ENCODE measurements at places on chromosomes 13 and 19. TPM values are rescaled to one million over a fixed set of nuclear protein-coding genes. Genes with fewer than 3 reads are reported as not detected.

DNA sequence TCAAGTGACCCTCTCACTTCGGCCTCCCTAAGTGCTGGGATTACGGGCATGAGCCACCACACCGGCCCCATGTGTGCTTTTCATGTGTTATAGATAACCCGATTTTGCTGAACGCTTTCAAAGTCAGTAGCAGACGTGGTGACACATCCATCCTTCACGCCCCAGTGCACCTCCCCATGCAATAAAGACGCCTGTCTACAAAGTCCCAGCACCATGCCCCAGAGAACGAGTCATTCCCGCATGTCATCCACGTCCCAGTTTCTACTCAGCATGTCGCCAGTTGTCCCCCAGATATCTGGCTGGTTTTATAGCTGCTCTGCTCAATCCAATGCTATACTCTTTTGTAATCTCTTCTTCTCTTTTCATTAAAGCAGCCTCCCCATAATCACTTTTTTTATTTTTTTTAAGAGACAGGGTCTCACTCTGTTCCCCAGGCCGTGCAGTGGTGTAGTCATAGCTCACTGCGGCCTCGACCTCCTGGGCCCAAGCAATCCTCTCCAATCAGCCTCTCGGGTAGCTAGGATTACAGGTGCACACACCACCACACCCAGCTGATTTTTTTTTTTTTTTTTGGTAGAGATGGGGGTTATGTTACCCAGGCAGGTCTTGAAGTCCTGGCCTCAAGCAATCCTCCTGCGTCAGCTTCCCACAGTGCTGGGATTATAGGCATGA lies 42.5 kb downstream of the DNM2 start:
- DNase-seq = no peak

DNA sequence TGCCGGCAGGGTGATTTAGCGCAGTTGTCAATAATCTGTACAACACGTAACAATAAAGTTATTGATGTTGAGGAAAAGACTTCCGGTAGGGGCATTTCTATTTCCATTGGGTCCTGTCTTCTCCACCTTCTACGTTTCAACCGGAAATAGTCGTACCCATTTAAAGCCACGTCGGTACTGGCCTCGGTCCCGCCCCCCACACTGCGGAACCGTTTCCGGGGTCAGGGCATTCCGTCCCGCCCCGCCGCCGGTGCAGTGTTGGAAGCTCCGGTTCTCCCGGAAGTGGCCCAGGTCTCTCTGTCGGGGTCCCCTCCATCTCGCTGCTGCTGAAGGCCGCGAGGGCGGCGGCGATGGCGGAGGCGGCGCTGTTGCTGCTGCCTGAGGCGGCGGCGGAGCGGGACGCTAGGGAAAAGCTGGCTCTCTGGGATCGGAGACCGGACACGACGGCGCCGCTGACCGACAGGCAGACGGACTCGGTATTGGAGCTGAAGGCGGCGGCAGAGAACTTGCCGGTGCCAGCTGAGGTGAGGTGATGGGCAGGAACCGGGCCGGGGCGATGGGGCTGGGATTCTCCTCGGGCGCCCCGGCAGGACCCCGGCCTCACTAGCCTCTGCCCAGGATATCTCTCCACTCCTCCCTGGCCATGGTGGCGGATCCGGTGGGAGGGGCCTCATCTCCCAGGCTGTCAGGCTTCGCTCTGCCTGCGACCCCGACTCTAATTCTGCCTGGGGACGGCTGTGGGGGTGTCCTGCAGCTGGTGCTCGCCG lies at the start of gene COG3:
Gene COG3 (plus strand): TSS at position 253 of the 767 bp plus-strand sequence. CDS start 98 bp downstream, at position 351.
- peak; percentile 86 for DNase-seq

DNA sequence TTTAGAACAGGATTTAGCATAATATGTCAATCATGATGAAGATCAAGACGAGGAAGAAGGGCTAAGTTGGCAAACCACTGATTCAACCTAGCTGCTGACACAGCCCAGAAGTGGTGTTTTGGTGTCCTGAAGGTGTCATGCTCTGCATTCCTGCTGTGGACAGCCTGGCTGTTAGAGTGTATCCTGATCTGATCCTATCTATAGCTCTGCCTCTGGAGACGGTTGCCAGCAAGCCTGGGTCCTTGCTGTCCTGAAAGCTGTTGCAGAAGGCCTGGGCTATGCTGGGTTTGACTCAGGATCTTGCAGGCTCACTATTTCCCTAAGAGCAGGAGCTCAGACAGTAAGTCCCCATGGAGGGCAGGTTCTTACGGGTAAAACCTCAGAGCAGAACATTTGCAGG lies 416.4 kb downstream of the TSHZ3 start:
- no peak for DNase-seq

DNA sequence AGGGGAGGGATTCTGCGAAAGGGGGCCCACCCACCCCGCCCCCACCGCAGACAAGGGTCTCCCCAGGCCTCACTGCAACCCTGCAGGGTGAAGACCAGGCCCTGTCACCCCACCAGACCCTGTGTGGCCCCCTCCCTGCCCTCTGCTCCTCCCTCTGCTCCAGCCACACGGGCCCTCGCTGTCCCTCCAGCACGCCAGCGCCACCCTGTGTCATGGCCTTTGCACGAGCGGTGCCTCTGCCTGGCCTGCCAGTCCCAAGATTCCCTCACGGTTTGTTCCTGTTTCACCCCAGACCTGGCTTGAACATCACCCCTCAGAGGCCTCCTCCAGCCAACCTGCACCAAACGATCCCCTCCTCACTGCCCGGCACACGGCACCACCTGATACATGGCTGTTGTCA lies 27.3 kb downstream of the PIP5K1C start:
- DNase-seq = no peak

DNA sequence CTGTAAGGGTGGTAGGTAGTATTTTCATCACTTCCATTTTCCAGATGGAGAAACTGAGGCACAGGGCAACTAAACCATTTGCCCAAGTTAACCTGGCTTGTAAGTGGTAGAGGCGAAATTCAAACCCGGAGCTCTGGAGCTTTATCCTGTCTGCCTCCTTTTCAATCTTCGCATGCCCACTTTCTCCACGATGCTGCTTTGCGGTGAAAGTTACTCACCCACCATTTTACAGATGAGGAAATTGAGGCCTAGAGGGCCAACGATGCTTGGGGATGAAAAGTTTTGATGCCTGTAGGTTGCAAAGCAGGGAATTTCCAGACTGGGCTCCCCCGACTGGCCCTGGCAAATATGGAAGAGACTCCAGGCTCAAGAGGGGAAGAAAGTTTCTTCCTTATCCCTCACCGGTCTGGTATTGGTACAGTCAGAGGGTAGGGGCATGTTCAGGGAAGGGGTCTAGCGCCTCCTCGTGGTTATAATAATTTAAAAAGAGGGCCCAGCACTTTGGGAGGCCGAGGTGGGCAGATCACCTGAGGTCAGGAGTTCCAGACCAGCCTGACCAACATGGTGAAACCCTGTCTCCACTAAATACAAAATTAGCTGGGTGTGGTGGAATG lies 1.9 kb upstream of the SH2D3A start:
- DNase-seq = no peak

DNA sequence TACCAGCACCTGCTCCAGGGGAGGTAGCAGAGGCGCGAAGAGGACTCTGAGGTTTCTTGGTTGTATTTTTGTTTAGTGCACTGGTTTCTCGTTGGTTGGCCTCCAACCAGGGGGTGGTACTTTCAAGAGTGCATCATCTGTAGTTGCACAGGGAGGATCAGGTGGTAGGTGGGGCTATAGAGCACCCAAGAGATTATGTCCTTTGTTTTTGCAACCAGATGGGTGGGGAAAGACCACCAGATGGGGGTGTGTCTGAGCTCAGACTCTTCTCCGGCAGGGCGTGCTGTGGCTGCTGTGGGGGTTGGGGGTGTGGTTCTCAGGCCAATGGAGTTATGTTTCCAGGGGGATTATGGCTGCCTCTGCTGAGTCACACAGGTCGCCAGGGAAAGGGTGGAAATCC lies 254.4 kb upstream of the KLF12 start:
- no peak for DNase-seq

- DNase-seq = no peak
These were observed 6.3 kb downstream of the SIGLEC10 start for GRCh38 chr19:51410950-51411748.

DNA sequence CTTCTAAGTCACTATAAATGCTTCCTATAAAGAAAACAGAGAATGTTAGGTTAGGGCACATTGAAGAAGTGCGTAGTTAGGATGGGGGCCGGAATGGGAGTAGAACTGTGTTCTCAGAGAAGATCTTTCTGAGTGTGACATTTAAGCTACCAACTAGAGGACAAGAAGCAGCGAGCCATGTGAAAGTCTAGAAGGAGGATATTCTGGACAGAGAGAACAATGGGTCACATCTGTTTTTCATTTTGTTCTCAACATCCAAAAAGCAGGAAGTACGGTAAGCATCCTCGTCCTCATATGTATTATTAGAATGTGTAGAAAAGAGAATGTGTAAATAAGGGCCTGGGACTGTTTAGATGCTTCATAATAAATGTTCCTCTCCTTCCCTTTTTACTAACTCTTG lies 44.5 kb upstream of the PARP4 start:
- DNase-seq = no peak

Gene OR7A5
- polyA plus RNA-seq = not detected

Gene SUPT5H
- polyA plus RNA-seq = 126 TPM
